ENCODE measurements at places on chromosomes 6 and 20.
A peak's percentile ranks its signal among the peaks of the same experiment; 100 is the strongest.

DNA sequence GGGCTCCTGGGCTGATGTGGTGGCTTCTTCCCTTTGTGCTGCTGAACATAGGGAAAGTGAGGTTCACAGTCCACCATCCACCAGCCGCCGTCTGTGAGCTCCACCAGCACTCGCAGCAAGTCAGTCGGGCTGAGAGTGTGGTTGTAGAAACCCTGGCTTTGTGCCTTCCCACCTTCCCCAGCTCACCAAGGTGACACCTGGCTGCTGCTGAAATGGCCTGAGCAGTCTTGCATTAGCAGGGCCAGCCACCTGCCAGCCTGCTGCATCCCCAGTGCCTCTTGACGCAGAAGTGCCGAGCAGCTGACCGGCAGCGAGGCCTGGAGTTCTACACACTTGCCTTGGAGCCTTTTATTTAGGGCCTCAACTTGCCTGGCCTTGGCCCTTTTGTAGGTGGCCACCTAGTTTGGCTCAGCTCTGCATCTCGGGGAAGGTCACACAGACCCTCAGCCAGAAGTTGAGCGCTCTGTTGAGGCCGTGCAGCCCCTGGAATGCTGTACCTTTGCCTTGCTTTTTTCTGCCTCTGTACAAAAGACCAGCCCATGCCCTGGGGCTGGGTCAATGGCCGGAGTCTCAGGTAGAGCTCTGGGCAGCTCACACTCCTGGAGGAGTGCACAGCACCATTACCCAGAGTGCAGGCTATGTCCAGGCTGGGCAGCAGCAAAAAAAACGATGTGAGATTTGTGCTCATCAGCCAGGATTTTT lies 76.5 kb downstream of the PTPN1 start:
- no peak for DNase-seq

- no peak for DNase-seq
These were observed 87.4 kb downstream of the PLG start for GRCh38 chr6:160789263-160790027.

GRCh38 chr20:19368351-19368750 lies 155.9 kb downstream of the SLC24A3 start:
- peak; percentile 72 for DNase-seq

GRCh38 chr6:62324834-62325233 lies 38.8 kb upstream of the KHDRBS2 start:
- no peak for DNase-seq

DNA sequence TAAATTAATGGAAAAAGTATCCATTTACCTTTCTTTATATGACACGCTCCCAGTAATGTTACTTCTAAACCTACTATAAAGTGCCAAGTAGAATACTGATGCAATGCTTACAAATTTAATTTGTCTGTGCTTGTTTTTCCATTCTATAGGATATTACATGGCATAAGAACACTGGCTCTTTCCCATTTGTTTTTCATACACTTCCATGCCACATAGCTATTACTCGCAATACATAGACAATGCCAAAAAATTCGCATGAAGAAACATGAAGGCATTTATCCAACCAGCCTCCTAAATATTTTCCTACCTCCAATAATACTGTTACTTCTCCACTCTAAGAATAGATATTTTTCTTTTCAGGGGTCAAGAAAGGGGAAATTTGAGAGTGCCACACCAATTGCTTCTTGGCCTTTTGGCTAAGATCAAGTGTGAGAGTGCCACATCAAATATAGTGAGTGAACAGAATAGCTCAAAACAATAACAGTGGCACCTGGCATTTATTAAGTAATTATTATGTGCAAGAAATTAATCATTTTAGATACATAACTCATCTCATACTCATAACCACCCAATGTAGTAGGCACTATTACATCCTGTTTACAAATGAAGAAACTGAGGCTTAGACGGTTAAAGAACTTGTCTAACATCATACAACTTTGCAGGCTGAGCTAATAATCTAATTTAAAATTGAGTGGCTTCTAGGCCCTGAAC lies 845 bp upstream of the DST start:
- DNase-seq, result no peak

GRCh38 chr6:18268066-18268465 lies 3.7 kb upstream of the DEK start:
- no peak for DNase-seq

GRCh38 chr6:161168281-161168891 lies 105.5 kb downstream of the AGPAT4 start:
- no peak for DNase-seq
